Left lung (tissue), 14 donors: ENCODE measurements at places on chromosomes 1 and 21.

DNA sequence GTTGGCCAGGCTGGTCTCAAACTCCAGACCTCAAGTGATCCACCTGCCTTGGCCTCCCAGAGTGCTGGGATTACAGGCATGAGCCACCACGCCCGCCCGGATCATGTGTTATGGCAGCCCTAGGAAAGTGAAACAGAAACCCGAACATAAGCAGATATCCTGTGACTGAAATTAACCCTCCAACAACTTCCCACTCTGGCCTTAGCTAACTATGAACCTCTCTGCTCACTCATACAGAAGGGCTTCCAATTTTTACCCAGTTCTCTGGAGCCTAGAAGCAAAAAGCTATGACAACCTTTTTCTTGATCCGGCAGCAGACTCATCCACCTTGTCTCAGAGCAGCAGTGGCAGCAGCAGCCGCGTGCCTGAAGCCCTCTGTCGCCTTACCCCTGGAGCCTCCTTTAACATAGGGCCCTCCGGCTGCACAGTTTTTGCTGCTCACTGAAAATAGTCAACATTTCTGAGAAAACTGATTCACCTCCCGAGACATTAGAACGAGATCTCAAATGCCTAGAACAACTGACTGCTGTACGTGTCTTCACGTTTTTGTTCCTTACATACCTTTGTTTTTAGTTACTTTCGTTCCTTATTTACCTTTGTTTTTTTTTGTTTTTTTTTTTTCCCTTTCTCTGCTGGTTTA, 9.3 kb downstream of the CBR1 start:
- no peak for DNase-seq
- H3K4me1 ChIP-seq: peaks cover 9% of the 10 kb centered on the region
- no peak overlapping the region for H3K4me3 ChIP-seq
- no peak overlapping the region for H3K27ac ChIP-seq
- no peaks in the 10 kb centered on the region for H3K27me3 ChIP-seq

DNA sequence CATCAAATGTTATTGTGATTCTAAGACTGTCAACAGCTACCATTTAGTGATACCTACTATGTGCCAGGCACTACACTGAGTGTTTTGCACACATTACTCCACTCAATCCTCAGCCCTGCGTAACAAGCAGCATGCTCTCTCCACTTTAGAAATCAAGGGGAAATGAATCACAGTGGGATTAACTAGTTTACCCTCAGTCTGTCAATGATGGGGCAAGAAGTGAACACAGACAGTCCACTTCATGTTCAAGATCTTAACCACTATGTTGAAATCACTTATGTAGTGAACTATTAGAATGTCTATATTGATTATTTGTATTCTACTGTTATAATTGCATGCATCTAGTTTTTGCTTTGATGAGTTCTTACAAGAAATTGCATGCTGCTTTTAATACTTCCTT, 165.3 kb downstream of the LTN1 start:
- no peaks in the 10 kb centered on the region for H3K27me3 ChIP-seq
- peaks cover 4% of the 10 kb centered on the region for H3K4me1 ChIP-seq
- H3K4me3 ChIP-seq: no peak overlapping the region
- DNase-seq: no peak
- no peaks in the 10 kb centered on the region for H3K36me3 ChIP-seq
- no peak overlapping the region for H3K27ac ChIP-seq

GRCh38 chr1:227323171-227323966, 5.1 kb upstream of the CDC42BPA start:
- H3K27me3 ChIP-seq: peaks cover 19% of the 10 kb centered on the region
- DNase-seq: no peak
- H3K4me3 ChIP-seq: no peak overlapping the region
- no peaks in the 10 kb centered on the region for H3K36me3 ChIP-seq
- no peak overlapping the region for H3K27ac ChIP-seq

DNA sequence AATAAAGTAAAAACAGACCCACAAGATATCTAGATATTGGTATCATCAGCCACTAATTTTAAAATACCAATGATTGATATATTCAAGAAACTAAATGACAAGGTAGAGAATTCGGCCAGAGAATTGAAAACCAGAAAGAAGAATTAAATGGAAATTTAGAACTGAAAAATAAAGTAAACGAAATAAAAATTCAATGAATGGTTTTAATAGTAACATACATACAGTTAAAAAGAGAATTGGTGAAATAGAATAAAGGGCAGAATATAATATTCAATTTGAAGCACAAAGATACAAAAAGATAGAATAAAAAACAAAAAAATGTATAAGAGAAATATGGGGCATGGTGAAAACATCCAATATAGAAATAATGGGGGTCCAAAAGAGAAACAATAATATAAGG, 64.0 kb upstream of the GUCA2B start:
- DNase-seq: no peak
- no peak overlapping the region for H3K27ac ChIP-seq
- no peak overlapping the region for H3K4me3 ChIP-seq
- H3K27me3 ChIP-seq: no peaks in the 10 kb centered on the region
